Inflammatory macrophage (primary cell): ENCODE measurements at places on chromosomes 5 and 9.

GRCh38 chr9:105484226-105484625, 36.4 kb downstream of the FSD1L start:
- no peak for DNase-seq

- peak; percentile 57 for DNase-seq
Observed at GRCh38 chr5:40410231-40410861, 269.4 kb upstream of the PTGER4 start.

- DNase-seq = no peak
Observed at GRCh38 chr5:95925939-95926338, 35.7 kb downstream of the ELL2 start.

- DNase-seq = peak; percentile 62
Observed at GRCh38 chr9:5886114-5886939, 4.4 kb upstream of the MLANA start.

DNA sequence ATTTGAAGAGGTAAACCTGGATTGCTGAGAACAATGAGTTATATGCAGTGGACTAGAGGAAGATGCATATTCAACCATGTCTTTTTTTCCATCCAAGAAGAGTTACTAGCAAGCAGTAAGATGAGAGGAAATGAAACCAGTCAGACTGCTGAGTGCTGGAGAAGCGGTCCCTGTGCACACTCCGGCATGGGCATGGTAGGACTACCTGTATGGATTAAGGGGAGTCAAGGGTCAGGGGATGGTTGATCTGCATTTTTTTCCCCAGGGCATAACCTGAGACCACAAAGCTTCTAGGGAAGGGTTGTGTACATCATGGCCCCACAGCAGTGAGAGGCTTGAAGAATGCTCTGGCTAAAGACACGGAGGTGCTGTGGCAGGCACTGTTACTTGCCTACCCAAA, 76.6 kb upstream of the ZNF169 start:
- DNase-seq = no peak

DNA sequence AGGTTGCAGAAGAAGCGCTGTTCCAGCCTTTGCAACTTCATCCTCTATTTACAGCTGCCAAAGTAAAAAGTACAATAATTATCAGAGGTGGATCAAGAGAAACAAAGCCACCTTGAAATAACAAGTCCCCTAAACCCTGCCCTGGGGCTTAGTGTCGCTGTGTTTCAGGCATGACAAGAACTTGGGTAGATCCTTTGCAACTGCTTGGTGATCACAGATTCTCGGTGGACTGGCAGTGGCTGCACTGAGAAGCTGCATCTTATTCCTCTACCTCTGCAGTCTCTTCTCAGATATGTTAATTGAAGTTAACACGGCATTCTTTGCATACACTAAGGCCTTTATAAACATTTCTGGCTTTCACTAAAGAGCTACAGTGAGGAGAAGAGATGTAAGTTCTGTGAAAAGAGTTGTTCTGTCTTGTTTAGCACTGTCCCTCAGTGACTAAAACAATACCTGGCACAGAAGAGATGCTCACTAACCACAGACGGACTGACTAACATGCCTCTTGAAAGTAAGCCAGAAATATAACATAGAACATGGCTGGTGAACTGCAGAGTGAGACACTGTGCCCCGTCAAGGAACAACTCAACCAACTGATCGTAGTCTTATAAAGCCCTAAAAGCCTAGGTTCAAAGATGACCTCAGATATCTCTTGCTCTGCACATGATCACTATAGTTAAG, 144.2 kb downstream of the MLLT3 start:
- no peak for DNase-seq

GRCh38 chr5:121988488-121988887, 26.7 kb downstream of the SRFBP1 start:
- no peak for DNase-seq

GRCh38 chr5:130216286-130216685, 312.0 kb downstream of the CHSY3 start:
- DNase-seq = no peak

- DNase-seq = peak; percentile 74
Observed at GRCh38 chr5:116032094-116032517, at the start of gene ARL14EPL. Gene ARL14EPL (plus strand): TSS chr5:116032472. CDS start chr5:116051466, 18,994 bp downstream.

DNA sequence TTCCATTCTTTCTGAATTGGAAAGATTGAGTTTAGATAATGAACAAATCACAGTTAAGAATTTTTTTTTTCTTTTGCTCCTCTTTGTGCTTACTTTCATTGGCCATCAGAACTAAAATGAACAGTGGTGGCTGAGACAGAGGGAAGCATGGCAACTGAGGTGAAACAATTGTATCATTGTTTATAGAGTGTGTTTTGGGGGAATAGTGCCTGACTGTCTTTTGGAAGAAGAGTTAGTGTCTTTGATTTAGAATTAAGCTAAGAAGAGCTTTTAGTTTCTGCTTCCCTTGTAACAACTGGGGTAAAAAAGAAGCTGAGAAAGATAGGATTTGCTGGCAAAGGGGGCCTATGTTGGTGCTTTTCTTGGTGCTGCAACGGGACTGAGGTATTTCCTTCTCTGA, 24.0 kb downstream of the HSD17B4 start:
- DNase-seq = no peak

DNA sequence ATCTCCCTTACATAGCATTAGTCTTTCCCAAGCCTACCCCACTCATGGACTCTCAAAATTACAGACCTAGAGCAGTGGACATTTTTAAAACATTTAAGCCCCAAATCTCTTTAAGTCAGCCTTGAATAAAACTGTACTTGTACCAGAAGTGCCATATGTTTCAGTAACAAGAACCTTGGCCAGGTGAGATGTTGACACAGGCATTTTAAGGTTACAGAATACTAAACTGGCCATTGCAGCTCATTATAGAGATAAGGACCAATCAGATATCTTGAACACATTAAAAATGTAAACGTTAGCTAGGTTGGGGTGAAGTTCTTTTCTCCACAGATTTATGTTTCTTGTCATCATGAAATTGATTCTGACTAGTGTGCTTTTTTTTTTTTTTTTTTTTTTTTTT, 103.8 kb upstream of the MIER3 start:
- no peak for DNase-seq

GRCh38 chr5:27010646-27011045, 27.7 kb downstream of the CDH9 start:
- DNase-seq = no peak

GRCh38 chr9:6884101-6884500, 126.3 kb downstream of the KDM4C start:
- no peak for DNase-seq

DNA sequence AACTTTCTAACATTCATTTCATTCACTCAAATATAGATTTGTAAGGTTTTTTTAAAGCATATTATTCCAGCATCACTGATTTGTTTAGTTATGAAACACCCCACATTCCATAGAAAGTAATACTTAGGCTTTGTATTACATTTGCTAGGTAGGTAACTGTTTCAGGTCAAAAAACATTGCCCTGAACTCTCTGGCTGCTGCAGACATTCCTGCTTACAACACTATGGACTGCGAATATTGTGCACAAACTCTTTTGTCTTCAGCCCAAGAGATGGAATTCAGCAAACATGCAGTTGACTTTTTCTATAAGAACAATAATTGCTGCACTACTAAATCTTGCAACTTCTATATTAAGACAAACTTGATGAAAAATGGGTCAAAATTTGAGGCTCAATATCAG, 301.0 kb downstream of the ARL15 start:
- no peak for DNase-seq

GRCh38 chr5:18702821-18703220, 1068.6 kb downstream of the TAF11L14 start:
- no peak for DNase-seq

- DNase-seq = peak; percentile 27
Observed at GRCh38 chr5:178625679-178626483, 969 bp downstream of the CLK4 start.

- DNase-seq = no peak
Observed at GRCh38 chr5:27818888-27819287, 780.5 kb upstream of the CDH9 start.

- DNase-seq = no peak
Observed at GRCh38 chr5:137450759-137451158, 48.4 kb downstream of the SPOCK1 start.

DNA sequence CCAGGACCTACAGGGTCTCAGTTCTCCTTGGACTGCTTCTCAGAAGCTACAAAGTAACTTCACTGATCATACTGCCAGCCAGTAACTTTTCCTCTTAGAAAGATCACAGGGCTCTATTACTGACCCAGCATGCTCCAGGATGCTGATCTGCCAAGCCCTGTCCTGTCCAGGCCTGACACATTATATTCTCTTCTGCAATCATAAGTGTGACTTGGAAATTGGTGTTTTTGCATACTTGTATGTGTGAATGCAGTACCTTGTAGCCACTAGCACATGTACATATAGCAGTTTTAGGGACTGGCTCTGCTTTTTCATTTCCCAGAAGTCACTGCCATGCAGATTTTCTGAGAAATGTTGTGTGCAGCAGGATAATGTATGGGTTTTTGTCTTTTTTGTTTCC, 40.1 kb upstream of the CCNH start:
- DNase-seq = no peak

DNA sequence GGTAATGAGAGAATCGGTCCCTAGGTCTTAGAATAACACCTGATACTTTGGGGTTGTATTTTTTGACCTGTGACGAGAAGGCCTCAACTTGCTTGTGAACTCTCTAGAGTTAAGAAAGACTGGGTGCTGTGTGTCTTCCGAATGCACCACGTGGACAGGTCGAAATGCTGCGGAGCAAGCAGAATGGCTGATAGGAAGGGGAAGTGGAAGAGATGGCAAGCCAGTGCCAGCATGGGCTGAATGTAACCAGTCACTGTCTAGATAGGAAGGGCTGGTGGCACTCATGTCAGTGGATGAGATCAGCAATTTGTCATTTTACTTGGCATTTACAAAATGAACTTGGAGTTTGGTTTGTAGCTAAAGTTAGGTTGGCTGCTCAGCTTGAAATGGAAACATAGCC, 5.6 kb downstream of the OTULINL start:
- DNase-seq = peak; percentile 82

GRCh38 chr5:149018909-149019443, 43.9 kb downstream of the SH3TC2 start:
- no peak for DNase-seq

DNA sequence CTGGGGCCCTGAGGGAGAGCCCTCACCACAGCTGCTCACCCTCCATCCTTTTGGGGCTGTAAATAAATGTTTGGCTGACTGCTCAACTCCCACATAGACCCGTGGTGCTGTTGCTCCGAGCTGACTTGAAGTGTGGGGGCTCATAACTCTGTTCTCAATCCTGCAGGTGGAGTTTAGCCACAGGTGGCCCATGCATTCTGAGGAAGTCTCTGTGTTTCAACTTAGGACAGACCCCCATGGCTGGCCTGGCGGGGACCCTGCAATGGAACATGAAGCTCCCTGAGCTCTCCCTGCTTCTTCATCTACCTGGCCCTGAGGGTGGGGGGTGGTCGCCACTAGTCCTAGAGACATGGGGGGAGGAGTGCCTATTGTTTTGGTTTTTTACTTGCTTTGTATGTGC, 19.7 kb downstream of the NDUFS6 start:
- DNase-seq = no peak

DNA sequence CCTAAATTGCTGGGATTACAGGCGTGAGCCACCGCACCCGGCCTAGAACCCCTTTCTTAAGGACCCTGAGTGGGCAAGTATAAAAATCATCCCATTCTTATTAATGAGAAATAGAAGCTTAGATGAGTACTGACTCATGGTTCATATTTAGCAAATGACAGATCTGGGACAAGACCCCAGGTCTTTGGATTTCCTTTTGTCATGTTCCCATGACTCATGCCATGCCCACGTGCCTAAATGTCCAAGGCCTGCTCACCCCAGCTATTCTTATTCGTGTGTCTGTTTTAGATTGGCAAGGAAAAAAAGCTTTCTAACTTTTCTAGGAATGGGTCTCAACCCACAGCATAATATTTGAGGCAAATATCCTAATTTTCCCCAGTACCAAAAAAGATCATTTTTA, 57.7 kb upstream of the RPS23 start:
- no peak for DNase-seq

GRCh38 chr9:94919376-94920098, 193.0 kb downstream of the AOPEP start:
- DNase-seq = no peak

DNA sequence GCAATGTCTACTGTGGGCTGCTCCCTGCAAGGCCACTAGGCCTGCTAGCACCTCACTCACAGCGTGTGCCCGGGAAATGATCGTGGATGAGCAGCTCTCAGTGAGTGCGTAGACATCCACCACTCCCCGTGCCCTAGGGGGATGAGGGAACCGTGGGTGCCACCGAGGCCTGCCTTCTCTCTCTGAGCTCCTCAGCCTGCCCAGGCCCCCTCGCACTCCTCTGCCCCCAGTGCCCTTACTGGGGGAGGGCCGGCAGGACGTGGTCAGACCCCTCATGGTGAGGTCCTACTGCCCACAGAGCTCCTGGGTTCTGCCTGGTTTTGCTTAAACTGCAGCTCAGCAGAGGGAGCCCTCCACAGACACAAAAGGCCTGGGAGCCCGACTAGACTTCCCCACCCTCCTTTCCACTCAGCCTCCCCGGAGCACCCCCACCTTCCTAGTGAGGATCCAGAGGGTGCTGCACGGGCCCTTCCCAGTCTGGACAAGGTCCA, 220.0 kb downstream of the CACNA1B start:
- no peak for DNase-seq

- DNase-seq = no peak
Observed at GRCh38 chr5:1783216-1783554, 16.5 kb downstream of the MRPL36 start.

DNA sequence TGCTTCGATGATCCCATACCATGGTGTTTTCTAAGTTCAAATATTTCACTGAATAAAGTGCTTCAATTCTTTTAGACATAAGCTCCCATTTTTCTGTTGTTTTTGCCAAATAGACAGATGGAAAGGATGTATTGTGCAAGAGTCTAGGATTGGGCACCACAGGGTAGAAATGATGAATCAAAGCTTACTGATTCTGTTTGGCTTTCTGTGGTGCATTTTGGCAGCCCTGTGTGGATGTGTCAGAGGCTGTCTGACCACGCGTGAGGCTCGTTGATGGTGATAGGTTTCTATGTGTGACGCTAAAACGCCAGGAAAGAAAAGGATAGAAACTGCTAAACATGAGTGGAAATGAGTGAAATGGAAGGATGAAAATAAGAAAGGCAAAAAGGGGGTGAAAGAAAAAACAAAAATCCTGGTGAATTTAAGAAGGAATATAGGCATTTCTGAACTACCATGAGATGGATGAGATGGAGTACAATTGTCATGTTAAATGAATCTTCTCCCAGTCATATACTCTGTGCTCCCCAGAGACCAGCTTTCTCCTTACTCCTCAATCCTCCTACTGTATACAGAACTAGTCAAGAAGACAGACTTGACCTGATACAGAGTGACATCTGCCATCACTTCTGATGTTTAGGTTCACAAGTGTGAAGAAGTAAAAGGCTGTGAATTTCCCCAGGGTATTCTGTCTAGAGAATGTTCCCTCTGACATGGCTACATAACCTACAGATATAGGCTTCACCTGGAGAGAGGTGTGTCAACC, 54.4 kb downstream of the ANKH start:
- no peak for DNase-seq

DNA sequence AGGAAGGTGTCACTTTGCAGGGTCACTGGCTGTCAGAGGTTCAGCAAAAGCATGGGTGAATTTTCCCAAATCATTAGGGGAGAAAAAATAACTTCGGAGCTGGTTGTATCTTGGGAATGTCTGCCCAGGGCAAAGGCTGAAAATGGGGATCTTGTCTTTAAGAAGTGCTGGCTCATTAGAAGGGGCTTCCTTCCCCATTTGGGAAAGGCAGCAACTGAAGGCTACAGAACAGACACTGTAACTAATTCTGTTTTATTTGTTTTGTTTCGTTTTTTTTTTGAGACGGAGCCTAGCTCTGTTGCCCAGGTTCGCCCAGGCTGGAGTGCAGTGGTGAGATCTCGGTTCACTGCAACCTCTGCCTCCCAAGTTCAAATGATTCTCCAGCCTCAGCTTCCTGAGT, 70.3 kb upstream of the PCA3 start:
- no peak for DNase-seq
